Anterior cingulate cortex (tissue), 58 donors: ENCODE measurements at places on chromosomes 3 and 15.
A peak's percentile ranks its signal among the peaks of the same experiment; 100 is the strongest.

GRCh38 chr3:127794402-127794801 is 27.9 kb downstream of the MGLL start:
- no peak for DNase-seq

- no peak for DNase-seq
Observed at GRCh38 chr3:169002689-169003088, 660.8 kb downstream of the MECOM start.

- no peak for DNase-seq
Observed at GRCh38 chr3:187507266-187507665, 139.1 kb downstream of the RTP4 start.

GRCh38 chr3:146250449-146251382 is at the start of gene PLSCR4:
Gene PLSCR4 (minus strand): TSS chr3:146251105. CDS start chr3:146222071, 29,034 bp downstream.
- peak; percentile 22 for DNase-seq

- no peak for DNase-seq
Observed at GRCh38 chr15:39364721-39365120, 216.2 kb upstream of the THBS1 start.

GRCh38 chr15:66408254-66408653 is 21.5 kb downstream of the MAP2K1 start:
- DNase-seq, result no peak

DNA sequence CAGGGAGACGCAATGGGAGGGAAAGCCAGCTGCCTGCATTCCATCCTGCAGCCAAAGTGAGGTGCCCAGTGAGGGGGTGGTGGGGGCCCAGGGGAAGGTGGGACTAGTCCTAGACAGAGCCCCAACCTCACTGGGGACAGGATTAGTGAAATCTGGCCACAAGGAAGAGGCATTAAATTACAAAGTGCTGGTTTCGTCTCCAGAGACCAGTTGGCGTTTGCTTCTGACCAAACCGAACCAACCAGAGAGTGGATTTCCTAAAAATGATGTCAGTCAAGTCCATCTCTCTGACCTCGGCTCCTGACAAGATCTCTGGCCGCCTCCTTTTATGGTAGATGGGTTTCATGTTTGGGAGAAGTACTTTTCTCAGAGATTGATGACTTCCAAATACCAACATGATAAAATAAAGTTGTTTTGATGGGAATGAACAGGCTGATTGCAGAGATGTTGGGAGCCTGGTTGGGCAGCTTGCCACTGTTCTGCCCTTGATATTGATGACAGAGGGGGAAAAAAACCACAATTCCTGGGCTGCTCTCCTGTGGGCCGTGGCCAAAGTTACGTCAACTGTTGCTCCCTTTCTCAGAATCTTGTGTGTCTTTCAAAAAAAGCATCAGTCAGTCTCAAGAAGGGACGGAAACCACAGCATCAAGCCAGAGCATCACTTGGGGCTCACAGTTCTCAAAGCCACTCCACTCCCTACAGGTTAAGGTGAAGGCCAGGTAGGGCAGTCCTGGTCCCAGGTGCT is 24.6 kb downstream of the ITGA11 start:
- no peak for DNase-seq

- DNase-seq, result no peak
Observed at GRCh38 chr3:128485282-128486204, 7.5 kb downstream of the GATA2 start.

GRCh38 chr3:135503760-135504686 is 461.5 kb upstream of the PPP2R3A start:
- DNase-seq, result peak; percentile 79

GRCh38 chr3:29186131-29186599 is 94.7 kb upstream of the RBMS3 start:
- DNase-seq, result no peak

DNA sequence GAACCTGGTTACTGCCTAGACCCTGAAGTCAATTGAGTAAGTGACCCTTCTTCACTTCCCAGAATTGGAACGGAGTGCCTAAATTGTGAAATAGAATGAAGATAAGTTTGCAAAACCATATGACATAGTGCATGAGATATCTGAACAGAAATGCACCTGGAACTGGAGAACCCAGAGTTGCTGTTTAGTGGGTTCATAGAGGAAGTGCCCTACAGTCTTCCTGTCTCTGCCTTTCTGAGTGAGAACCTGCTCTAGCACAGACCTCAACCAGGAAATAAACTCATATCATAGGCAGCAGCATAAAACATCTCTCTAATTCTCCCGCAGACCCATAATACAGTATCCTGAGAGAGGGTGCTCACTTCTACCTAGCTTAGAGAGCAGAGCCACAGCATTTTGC is 82.9 kb downstream of the EOMES start:
- no peak for DNase-seq

GRCh38 chr3:137062250-137062649 is 104.5 kb downstream of the IL20RB start:
- DNase-seq, result no peak

GRCh38 chr15:59332009-59332408 is 40.7 kb downstream of the MYO1E start:
- no peak for DNase-seq

GRCh38 chr3:156661155-156661554 is 13.2 kb upstream of the TIPARP start:
- no peak for DNase-seq

DNA sequence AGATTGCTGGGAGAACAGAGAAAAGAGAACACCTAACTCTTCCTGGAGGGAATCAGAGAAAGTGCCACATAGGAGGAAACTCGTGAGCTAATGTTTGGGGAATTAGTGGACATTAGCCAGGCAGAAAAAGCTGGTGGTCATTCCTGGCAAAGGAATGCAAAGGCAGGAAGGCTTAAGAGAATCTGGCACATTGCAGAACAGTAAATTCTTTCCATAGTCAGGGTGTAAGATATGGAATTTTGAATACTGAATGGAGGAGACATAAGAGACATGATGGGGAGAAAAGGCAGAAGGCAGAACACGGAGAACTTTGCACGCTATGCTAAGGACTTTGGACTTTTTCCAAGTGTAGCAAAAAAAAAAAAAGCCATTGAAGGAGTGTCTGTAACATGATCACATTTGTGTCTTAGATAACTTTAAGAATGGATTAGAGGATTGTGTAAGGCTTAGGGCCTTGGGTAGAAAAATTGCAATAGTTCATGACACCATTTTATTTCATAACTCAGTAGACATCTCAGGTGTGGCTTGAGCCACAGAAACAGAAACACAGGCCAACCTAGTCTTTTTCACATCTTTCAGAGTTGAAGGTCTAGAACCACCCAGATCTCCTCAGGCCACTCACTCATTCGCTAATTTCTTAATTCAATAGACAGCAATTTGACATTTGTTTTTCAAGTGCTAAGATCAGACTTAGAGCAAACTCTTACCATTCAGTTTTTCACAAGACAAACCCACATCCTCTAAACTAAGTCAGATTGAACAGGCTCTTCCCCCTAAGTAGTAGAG is 31.2 kb upstream of the CCDC80 start:
- DNase-seq, result no peak

DNA sequence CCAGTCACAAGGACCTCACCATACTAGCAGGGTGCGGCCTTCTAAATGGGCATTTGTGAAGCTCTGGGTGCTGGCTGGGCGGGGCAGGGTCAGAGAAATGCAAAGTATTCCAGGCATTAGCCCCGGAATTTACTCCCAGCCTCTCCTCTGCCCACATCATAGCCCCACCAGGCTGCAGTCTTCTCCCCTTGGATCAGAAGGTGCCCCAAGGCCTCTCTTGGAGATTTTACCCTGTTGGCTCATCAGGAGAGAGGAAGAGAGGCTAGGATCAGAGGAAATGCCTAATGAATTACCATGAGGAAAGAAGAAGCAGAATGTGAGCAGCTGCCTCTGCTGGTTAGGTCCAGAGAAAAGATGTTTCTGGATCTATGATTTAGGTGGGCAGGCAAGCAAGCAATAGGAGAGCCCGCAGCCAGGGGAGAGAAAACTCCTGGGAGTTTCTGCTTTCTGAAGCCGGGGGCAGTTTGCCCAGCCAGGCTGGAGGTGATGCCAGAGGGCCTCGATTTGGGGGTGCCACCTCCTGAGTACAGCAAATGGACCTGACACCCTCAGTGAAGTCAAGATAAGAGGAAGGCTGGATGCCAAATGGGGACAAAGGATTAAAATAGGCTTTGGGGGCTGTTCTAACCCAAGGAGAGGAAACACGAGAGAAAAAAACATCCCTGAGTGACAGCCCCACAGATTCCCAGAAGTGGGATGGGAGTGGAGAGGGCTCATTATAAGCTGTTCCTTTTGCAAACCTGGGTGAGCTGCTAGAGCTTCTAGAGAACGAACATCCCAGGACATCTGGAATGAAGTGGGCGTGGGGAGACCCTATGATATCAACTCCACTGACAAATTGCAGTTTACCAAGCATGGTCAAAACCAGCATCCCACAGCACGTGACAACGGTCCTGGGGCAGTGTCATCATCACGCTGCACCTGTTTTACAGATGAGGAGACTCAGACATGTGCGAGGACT is 65.4 kb downstream of the BDH1 start:
- no peak for DNase-seq

DNA sequence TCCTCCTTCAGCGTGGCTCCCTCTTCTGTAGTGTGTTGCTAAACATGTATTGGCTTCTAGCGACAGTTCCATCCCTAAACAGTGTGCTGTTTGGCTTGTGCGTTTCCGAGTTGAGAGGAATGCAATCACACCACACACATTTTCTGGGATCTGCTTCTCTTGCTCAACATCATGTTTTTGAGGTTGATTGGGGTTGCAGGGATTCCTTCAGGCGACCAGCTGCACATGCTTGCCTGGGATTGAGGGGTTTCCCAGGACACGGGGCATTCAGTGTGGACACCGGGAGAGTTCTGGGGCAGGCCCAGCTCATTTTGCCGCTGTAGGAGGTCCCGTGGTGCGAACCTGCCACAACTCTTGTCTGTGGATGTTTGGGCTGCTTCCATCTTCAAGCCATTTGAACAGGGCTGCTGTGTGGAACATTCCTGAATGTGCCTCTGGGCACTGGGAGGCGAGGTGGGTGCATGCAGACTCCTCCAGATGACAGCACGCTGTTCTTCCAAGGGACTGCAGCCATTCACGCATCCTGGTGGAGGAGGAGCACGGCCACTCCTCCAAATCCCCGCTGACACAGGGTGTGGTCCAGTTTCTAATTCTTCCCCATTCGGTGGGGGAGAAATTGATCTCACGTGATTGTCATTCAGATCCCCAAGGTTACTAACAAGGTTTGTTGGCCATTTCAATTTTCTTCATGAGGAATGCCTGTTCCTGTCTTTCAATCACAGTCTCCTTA is 82.8 kb downstream of the PLXNA1 start:
- peak; percentile 14 for DNase-seq

DNA sequence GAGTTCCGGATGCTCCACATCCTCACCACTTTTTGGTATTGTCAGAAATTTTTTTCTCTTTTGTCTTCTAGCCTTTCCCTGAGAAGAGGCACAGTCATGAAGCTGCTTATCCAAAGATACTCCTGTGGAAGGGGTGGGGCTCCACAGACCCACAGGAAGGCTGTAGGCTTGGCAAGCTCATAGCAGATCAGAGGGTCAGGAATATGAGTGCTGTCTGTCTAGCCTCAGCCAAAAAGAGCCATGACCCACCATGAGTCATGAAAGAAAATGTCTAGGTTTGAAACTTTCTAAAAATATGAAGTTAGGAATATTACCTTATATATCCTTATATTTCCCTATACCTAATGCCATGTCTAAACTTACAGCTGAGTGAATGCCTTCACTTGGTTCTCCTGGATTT is 118.2 kb upstream of the THBS1 start:
- no peak for DNase-seq

DNA sequence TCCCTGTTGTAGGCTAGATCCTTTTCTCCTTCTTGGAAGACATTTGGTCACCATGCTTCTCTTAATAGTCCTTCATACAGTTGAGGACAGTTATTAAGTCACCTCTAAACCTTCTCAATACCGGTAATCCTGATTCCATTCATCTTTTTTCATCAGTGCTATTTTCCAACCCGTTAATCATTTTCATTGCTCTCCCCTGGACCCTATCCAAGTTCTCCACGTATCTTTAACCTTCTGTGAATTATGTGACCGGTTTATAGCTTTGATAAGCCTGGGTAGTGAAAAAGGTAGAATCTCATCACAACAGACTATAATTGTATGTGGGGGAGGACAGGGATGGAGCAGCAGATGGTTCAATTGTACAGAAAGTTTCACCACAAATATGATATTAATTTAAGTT is 168.5 kb downstream of the MECOM start:
- DNase-seq, result no peak

GRCh38 chr3:188154014-188154808 is at the start of gene LPP:
Gene LPP (plus strand): TSS chr3:188154157. CDS start chr3:188406121, 251,964 bp downstream.
- DNase-seq, result peak; percentile 66

DNA sequence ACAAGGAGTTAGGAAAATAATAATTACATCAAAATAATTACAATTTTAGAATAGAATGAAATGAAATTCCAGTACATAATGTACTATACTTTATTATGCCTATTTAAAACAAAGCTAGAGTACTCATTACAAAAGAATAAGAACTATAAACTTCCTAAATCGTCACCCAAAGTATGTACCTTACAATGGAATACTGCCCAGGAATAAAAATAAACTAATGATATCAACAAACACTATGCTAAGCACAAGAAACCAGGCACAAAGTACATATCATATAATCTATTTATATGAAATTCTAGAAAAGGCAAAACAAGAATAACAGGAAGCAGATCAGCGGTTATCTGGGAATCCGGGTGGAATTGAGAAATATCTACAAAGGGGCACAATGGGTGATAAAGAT is 84.7 kb downstream of the MYO9A start:
- no peak for DNase-seq

GRCh38 chr3:48859206-48859605 is 11.5 kb upstream of the PRKAR2A start:
- no peak for DNase-seq

DNA sequence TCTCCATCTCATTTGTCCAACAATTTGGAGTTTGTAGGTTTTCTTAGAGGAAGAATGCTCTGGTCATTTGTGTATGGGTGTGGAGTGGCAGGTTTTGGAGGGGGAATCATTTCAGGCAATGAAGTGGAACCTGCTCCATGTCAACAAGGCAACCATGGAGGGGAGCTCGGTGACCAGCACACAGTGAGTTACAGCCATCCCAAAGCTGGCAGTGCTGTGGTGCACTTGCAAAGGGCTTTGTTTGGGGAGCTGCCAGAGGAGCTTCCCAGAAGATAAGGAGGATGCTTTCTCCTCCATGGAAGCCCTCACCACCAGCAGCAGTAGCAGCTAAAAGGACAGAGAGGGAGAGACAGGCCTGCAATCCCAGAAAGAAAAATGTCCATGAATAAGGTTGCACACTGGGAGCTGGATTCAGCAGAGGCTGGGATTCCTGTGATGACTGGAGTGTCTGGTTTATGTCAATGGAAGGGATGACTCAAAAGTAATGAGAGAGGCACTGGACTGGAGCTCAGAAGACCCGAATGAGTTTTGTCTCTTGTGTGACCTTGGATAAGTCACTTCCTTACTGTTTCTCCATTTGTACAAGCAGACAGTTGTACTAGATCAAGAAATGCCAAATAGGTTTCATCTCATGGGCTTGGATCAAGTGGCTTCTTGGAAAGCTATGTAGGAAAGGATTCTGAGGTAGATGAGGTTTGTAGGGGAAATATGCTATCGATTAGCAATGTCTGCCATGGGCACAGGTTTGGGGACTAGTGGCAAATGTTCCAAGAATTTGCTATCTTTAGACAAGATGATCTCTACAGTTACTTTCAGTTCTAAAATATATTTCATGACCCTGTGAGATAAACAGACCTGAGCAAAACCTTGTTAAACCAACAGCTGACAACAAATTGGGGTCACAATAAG is 27.2 kb upstream of the UBE2Q2 start:
- DNase-seq, result no peak

- DNase-seq, result no peak
Observed at GRCh38 chr3:138497851-138498250, 63.4 kb downstream of the ESYT3 start.

- DNase-seq, result no peak
Observed at GRCh38 chr3:63232764-63233396, 45.2 kb upstream of the SYNPR start.

GRCh38 chr15:85019815-85020590 is 38.3 kb downstream of the PDE8A start:
- no peak for DNase-seq
